ENCODE measurements at places on chromosomes 13 and 19.

DNA sequence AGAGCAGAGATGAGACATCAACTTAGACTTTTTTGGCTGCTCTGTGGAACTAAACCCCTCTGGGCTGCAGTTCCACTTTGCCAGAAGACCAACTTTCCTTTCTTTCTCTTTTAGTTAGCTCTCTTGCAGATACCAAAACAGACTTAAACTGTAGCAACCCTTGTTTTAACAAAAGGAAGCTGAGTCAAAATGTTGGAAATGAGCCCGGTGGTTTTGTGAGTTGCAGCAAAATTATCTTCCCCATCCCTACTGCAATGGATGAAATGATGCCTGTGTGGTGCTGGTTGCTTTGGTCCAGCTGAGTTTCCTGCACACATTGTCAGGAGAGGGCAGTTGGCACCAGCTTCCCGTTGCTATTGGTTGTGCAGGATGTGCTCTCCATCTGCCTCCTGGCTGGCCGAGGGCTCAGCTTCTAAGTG, 115.3 kb downstream of the LRCH1 start:
- no peak for DNase-seq

DNA sequence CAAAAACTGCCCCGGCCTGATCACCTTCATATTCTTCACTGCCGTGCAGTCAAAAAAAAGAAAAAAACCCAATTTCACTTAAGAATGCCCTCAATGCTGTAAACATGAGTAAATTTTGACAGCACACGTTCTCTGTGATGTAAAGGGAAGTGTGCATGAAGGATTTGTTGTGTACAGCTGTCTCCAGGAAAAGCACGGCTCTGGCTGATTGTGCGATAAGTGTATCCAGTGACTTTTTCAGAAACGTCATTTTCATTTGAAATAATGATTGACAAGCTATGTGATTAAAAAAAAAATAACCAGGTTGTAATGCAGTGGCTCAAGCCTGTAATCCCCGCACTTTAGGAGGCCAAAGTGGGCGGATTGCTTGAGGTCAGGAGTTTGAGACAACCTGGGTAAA, 39.6 kb downstream of the ANKRD10 start:
- DNase-seq, result no peak

- no peak for DNase-seq
These were observed 5.9 kb downstream of the TRAPPC6A start for GRCh38 chr19:45172173-45172572.

- no peak for DNase-seq
These were observed 14.2 kb downstream of the EFNB2 start for GRCh38 chr13:106521095-106521799.

DNA sequence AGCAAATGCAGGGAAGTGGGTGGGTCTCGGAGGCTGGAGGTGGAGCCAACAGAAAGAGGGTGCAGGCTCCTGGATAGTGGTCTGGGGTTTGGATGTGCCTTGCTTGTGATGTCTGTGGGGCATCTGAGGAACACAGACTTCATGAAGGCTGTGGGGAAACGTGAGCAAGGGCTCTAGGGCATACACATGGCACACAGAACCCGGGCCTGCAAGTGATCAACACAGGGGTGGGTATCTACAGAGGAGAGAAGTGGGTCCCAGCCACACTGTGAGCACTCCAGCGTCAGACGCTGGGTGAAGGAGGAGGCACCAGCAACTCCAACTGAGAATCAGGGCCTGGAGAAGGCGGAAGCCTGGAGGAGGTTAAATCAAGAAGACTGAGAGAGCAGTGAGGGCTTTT, 5.4 kb upstream of the UBE2M start:
- no peak for DNase-seq

DNA sequence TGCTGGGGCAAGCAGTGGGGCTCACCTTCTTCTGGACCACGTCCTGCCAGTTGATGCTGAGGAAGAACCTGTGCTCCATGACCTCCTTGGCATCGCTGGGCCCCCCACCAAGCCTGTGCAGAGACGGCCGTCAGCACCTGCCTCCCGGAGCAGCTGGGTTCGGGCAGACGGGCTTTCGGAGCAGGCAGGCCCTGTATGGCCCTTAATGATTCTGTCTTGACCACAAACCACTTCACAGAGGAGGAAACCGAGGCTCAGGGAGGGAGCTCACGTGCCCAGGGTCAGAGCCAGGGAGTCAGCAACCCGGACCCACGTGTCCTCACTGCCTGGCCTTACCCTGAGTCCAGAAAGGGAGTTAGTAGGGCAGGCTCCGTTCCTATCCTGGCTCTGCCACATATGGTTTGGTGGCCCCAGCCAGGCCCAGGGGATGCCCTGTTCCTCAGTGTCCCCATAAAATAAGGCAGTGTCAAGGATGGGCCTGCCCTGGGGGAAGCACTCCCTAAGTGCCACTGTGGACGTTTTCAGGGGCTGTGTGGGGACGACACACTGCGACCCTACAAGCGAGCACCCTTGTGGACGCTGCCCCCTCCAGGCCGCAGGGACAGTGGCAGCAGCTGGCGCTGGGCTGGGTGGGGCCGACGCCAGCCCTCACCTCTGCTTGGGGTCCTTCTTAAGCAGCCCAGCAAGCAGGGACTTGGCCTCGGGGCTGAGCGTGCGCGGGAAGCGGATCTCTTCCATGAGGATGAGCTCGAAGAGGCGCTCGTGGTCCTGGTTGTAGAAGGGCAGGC, 8.9 kb upstream of the CCNP start:
- DNase-seq, result no peak

DNA sequence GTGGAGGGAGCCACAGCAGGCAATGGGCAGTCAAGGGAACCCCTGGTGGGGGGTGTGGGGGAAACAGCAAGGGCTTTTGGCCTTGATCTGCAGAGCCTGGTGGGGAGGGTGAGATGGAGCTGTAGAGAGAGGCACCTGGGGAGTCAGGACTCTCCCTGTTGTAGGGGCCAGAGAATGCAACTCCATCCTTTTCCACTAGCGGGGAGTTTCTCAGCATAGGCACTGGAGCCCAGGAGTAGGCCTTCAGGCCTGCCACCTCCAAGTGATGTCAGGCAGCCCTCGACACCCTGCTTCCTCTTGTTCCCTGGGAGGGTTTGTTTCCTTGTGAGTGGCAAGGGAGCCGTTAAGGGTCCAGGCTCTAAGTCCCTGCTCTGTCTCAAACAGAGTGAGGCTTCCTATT, 25.0 kb downstream of the MEGF8 start:
- no peak for DNase-seq

- no peak for DNase-seq
These were observed 78.9 kb downstream of the ANKRD10 start for GRCh38 chr13:110835721-110836604.

DNA sequence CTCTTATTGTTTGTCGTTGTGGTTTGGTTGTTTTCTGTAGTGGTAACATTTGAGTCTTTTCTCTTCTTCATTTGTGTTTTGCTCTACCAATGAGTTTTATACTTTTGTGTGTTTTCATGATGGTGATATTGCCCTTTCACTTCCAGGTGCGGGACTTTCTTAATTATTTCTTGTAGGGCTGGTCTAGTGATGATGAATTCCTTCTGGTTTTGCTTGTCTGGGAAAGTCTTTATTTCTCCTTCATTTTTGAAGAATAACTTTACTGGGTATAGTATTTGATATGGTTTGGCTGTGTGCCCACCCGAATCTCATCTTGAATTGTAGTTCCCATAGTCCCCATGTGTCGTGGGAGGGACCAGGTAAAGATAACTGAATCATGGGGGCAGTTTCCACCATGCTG, 6.8 kb upstream of the CLEC4M start:
- DNase-seq, result no peak

GRCh38 chr19:48833049-48833448, 3.2 kb downstream of the HSD17B14 start:
- DNase-seq, result no peak

- no peak for DNase-seq
These were observed 62.3 kb downstream of the CHST8 start for GRCh38 chr19:33683881-33684537.

DNA sequence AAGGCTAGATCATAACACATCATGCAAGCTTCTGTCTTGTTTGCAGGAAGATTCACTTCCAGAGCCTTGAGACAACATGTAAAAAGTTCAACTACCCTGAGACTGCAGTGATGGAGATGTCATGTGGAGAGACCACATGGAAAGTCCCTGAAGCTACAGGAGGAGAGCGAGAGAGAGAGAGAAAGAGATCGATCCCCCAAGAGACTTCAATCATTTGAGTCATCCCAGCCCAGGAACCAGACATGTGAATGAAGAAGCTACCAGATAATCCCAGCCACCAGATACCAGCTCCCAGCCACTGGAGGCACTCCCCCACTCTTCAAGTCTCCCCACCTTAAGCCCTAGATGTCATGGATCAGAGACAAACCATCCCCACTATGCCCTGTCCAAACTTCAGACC, 10.7 kb upstream of the EVI5L start:
- no peak for DNase-seq

DNA sequence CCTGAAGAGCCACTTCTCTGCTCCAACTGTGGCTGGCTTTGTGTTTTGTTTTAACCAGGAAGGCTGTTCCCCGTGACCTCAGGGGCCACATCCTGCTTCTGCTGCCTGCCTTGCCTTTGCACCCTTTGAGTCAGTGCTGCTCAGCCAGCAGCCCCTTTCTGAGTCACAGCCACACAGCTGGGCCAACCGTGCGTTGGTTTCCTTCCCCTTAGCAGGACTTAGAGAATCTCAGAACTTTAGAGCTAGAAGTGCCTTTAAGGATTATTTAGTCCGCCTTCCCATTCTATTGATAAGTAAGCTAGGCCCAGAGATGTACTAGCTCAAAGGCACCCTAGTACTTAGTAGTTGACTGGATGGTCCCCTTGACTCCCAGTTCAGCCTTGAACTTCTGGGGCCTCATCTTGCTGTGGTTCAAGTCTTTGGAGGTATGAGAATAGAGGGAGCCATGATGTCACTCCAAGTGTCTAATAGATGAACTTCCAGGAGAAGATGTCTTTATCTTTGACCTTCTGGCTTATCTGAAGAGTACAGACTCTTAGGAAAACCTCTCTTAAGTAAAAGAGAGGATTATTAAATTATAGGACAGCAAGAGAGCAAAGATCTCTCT, 8.0 kb downstream of the RGCC start:
- peak; percentile 85 for DNase-seq

DNA sequence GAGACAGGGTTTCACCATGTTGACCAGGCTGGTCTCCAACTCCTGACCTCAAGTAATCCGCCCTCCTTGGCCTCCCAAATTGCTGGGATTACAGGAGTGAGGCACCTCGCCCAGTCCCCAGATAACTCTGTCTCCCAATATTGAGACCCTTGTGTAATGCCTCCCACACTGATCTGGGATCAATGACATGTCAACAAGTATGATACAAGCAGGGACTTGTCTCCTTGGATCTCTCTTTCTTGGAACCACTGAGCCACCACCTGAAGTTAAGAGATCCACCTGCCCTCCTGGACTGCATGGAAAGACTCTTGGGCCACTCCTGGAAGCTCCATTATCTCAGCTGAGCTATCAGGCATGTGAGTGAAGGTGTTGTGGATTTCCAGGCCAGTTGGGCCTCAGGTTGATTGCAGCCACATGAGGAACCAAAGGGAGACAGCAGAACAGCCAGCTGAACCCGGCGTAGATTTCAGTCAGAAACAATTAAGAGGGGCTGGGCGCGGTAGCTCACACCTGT, 15.1 kb downstream of the NFKBID start:
- no peak for DNase-seq

DNA sequence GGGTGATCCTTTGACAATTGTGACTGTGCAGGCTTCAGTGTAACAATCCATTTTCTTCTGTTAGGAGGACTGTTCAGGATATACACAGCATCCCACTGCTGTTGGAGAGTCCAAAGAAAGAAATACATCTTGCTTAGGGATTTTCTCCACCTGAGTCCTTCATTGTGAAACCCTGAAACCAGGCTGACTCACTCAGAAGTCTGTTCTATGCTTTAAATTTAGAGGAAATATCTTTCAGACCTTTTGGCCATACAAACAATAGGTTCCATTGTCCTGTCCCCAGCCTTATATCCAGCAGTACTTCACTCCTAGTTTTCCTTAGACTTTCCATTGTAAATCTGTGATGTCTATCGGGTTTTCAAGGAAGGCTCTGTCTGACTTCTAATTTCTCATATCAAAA, 379.1 kb downstream of the SUCLA2 start:
- no peak for DNase-seq

DNA sequence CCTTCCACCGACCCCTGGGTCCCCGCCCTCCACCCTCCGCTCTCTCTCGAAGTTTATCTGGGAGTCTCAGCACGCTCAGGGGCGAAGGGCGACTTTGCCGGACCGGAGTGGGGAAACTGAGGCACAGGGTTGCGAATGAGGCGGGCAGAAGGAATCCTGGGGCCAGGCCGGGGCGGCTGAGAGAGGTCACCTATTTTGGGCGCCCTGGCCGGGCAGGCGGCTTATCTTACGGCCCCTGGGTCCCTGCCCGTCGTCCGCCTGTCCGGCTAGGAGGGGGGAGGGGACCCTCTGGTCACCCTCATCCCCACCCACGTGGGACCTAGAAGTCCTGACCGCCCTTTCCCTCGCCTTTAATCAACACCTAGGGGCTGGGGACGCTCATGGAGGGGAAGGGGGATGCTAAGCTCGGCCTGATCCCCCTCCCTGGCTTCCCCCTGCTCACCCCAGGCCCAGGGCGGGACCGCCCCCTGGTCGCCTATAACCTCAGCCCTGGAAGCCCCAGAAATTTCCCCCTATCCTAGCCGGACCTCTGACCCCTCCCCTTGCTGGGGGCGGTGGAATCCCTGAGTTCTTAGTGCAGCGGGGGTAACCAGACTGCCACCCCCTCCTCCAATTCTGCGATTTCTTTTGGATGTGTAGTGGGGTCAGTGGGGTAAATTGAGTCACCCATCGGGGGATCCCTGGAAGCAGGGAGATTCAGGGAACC, 556 bp downstream of the TRIP10 start:
- DNase-seq, result no peak

DNA sequence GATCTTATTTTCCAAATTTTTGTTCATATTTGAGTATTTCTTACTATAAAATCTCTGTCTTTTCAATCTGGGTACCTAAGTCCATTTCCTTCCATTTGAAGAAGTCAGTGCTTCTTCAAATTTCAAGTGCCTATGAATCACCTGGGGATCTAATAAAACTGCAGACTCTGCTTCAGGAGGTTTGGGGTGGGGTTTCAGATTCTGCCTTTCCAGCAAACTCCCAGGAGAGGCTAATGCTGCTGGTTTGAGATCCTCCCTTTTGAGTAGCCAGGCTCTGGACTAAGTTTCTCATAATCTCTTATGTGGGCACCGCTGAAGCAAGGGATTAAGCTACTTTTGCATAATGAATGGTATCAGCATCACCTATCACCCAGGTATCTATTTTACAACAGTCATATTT, 242.4 kb downstream of the RGCC start:
- DNase-seq, result no peak

DNA sequence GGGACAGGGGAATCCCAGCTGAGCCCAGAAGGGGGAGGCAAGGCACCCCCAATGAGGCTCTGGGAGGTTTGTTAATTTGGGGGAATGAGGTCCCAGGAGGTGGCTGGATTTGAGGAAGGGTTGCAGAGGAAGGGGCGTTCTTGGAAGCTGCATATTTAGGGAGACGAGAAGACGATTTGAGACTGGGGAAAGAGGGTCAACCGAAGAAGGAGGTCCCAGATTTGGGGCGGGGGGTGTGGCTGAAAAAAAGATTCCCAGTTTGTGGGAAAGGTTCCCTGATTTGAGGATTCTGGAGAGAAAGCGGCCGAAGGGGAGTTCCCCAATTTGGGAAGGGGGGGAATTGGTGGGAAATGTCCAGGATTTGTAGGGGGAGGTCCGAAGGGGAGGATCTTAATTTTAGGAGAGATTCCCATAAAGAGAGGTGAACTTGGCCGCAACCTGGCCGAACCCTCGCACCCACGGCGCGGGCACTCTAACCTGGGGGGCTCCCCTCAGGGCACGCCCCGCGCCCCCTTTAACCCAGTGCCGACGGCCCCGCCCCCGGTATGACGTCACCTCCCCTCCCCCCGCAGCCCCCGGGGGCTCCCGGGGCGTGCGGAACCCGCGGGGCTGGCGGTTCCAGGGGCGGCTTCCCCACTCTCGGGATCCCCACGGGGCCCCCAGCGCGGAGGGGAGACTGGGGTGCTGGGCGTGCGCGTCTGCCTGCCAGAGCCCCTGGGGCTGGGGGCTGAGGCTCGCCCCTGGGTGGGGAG, 1.2 kb downstream of the PTPRS start:
- DNase-seq, result no peak

All from activated CD8-positive, alpha-beta memory T cell treated with anti-CD3 and anti-CD28 coated beads for 1 hour (primary cell).